Jurkat, Clone E6-1 (cell line): ENCODE measurements at places on chromosomes 11 and 22.

DNA sequence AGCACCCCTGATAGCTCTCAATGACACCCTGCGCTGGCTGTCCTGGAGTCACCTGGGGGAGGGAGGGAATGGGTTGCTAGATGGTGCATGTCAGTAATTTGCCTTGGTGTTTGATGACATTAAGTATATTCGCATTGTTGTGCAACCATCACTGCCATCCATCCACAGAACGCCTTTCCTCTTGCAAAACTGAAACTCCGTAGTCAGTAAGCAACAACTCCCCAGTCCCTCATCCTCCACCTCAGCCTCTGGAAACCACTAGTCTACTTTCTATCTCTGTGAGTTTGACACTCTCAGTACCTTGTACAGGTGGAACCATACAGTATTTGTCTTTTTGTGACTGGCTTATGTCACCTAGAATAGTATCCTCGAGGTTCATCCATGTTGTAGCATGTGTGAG, 62.6 kb downstream of the PKNOX2 start:
- no peak for DNase-seq

- DNase-seq, result no peak
Measured at GRCh38 chr22:49331878-49332277, 495.8 kb downstream of the BRD1 start.

DNA sequence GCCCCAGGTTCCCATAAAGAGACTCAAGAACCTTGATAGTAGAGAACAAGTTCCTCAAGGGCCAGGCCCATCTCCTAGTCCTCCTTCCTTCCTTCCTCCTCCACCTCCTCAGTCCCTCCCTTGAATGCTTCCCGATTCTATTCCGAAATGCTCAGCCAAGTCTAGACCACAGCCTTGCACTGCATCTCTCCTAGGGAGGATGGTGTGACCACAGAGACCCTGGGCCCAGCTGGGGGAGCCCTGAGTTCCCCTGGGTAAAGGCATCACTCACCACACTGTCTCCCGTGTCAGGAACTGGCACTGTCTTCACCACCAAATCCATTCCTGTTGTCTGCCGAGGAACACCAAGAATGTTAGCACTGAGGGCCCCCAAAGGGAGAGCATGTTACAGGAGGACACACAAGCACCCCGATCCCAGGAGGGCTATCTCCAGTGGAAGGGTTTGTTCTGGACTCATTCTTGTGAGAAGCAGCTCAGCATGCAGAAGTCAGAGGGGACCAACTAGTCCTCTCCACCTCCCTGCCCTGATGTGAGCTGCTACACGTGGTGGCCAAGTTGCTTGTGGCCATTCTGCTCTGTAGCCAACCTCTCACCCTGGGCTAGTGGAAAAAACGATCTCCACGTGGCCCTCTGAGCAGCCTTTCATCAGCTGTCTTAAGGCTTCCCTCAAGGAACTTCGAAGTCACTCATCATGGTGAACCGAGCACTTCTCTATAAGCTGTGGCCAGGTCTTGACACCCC, 8.7 kb downstream of the IFT27 start:
- DNase-seq, result no peak

DNA sequence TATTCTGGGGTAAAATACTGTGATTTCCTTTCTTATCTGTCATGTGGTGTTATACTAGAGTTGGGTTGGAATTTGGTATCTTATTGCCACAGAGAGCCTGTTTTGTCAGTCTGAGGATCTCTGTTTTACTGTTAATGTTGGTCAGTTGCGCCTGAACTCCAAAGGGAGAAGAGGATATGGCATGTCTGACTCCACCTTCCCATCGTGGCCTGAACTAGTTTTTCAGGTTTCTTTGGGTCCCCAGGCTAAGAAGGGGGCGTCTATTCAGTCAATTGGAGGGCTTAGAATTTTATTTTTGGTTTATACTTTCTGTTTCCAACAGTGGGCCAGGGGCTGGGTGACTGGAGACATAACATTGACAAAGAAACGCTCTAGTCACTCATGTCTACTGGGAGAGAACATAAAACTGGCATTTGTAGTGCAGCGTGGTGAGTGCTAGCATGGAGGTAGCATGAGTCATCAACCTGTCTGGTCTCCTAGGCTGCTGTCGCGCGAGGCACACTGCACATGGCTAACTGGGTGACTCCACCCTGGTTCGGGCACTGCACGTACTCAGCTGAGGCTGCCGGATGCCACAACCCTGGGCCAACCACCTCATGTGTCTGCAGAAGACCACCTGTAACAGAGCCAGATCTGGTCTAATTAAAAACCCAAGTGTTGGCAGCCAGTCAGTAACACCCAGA, 120.1 kb upstream of the OR9Q1 start:
- no peak for DNase-seq

DNA sequence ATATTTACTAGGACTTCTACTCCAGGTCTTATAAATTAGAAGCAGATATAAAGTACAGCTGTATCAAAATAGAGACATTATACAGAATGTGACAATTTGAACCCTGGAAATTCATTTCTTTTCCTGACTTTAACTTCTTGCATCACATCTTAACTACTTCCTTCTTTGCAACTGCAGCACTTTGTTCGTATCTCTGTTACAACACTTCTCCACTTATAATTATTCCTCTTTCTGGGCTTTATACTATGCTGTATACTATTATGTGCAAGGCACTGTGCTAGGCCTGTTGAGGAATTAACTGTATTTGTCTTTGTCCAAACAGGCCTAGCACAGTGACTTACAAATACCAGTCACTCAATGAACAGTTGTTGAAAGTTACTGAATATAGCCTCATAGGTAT, 1.8 kb upstream of the SLC36A4 start:
- no peak for DNase-seq

DNA sequence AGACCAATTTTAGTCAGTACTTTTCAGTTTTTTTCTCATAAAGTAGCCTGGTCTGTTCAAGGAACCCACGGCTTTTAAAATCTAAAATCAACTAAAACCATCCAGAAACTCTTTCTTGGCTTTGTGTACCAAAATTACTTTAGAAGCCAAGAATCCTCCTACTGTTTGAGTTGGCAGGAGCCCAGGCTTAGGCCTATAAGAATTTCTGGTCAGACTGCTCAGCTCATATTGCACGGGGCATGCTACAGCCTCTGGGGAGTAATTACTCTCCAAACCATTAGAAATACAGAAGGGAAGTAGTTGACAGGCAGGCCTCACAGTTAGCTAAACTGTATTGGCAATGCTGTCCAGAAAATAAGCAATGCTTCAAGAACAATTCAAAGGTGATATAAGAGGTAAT, 1862.9 kb upstream of the RAG2 start:
- no peak for DNase-seq

GRCh38 chr11:37409124-37409523, 811.1 kb upstream of the RAG2 start:
- no peak for DNase-seq

- no peak for DNase-seq
Measured at GRCh38 chr22:31872209-31872608, 72.1 kb upstream of the YWHAH start.

DNA sequence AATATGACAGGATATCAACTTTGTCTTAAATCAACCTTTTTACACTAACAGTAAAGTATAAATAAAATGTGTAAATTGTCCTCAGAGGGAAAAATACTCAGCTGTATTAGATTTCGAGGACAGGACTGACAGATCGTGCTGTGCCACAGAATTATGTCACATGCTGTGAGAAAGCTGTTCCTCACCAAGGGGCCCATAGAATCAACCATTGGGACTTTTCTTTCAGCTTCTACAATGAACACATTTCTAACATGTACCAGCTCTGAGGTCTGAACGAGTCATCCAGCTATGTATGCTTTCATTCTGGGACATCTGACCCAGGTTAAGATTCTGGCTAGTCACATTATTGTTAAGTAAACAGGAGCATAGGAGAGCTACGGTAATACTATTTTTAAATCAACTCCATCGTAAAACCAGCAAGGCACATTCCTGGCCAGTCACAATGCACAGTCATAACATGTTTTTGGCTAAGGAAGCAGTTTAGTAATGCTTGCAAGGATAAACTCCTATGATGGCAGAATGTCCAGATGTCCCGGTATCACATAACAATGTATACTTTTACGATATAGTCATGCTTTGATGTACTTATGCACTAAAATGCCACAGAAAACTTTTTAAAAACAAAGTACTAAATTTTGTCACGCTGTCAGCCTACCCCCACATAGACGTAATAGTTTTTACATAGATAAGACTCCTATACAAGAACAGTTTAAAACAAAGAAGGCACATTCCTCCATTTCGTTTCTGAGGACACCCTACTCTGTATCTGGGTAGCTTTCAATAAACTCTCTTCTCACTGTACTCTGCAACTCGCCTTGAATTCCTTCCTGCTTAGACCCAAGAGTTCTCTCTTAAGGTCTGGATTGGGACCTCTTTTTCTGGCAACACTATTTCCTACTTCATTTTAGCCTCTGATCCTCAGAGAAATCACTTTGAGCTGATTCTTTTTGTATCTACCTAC, 27.4 kb downstream of the ZNF214 start:
- no peak for DNase-seq
